ENCODE measurements at places on chromosomes 1 and 21.

DNA sequence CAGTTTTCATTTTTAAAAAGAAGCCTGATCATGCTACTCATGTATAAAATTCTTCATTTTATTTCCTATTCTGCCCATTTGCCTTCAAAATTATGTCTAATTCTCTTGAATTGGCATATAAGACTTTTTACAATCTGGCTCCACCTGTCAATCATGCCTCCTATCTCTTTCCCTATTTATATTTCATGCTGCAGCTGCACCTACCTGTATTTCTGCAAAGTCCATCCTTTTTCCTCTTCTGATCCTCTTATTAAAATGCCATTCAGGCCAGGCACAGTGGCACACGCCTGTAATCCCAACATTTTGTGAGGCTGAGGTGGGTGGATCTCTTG, 30.6 kb upstream of the UAP1 start:
- no peak for DNase-seq

- peak; percentile 94 for DNase-seq
Measured at GRCh38 chr1:153536012-153536670, 350 bp upstream of the S100A6 start.

GRCh38 chr1:99086057-99086456, 81.4 kb upstream of the PLPPR5 start:
- DNase-seq = no peak

DNA sequence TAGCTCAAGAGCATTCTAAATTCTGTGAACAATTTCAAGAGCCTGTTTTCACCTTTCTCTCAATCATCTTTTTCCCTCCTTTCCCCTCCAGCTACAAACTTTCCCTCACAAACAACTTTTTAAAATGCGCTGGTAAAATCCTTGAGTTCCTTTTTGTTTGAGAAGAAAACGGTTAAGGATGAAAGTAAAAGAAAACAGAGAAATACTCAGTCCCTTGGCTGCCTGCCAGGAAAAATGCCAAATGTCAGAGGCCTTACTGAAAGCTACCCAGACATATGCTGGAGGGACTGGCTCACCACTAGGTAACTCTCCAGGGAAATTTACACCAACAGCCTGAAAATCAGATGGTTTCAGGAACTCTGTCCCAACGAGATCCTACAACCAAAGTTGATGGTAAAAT, 11.0 kb upstream of the SERBP1 start:
- no peak for DNase-seq
